ENCODE measurements at places on chromosomes 1 and 21.

GRCh38 chr1:226704169-226704937 lies 34.7 kb downstream of the ITPKB start:
- DNase-seq: no peak

DNA sequence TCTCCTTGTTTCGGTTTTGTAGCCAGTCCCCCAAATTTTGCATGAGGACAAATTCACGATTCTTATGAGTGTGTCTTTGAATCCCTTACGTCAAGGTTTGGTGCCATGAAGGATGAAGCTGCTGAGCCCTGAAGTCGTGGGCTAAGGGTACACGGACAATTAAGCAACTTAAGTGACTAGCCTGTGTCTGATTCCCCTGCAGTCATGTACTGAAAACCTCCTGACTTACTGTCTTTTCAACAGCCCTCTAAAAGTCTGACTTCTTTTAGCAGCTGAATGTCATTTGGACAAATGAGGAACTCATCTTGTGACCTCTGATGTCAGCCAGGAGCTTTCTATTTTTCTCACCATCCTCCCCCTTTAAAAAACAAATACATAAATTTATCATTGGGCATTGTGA lies 27.1 kb upstream of the C1orf105 start:
- DNase-seq: no peak

- DNase-seq: no peak
Measured at GRCh38 chr1:14136152-14136763, 436.3 kb downstream of the PRDM2 start.

GRCh38 chr1:173572201-173572873 lies 30.5 kb downstream of the SLC9C2 start:
- DNase-seq: no peak

- no peak for DNase-seq
Measured at GRCh38 chr1:210814382-210815123, 319.4 kb downstream of the KCNH1 start.

GRCh38 chr1:175388285-175388684 lies 195.7 kb upstream of the KIAA0040 start:
- no peak for DNase-seq

DNA sequence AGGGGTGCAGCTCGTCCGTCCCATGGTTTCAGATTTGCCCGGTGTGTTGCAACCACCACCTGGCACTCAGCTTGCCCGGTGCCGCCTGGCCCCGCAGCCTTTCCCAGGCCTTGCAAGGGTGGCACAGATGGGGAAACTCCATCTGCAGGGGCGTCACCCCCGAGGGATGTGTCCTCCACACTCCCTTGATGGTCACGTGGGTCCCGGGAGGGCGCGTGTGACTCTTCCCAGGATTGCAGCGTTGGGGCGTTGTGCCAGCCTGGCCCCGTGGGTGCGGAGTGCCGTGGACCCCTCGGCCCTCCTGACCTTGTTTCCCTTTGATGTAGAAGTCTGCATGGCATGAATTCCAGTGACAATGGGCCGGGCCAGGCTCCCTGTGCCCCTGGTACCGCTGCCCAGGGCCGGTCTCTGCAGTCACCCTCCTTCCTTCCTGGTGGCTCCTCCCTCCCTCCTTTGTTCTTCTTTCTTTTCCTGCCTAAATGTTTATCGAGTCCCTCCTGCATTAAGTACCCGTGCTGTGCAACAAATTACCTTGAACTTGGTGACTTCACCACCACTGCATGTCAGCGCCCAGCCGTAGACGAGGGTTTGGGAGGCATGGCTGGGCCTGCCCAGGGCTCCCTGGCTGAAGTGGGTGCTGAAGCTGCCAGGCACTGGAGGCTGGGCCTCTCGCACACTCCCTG lies 22.9 kb downstream of the RRP1 start:
- no peak for DNase-seq

DNA sequence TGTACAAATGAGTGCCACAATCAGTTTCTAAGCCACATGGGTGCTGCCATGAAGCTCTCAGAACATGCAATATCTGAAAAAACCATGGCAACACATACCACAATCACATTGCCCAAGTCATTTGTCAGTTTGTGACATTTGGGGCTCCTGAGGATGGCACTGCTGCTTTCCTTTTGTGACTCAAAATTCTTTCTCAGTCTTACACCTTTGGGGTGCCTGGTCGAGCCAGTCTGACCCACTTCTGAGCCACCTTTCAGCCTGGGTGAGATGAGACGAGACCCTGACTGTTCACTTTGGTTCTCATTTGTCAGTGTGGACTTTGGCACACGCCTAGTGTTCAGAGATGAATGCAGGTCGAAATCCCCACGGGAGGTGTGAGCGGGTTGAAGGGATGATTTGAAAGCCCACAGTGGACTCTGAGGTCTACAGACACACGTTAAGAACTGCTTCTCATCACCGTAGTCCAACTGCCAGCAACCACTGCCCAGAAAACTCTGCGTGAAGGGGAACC lies 8.0 kb downstream of the BATF3 start:
- DNase-seq: no peak

GRCh38 chr21:40668555-40669275 lies 178.2 kb downstream of the DSCAM start:
- no peak for DNase-seq

DNA sequence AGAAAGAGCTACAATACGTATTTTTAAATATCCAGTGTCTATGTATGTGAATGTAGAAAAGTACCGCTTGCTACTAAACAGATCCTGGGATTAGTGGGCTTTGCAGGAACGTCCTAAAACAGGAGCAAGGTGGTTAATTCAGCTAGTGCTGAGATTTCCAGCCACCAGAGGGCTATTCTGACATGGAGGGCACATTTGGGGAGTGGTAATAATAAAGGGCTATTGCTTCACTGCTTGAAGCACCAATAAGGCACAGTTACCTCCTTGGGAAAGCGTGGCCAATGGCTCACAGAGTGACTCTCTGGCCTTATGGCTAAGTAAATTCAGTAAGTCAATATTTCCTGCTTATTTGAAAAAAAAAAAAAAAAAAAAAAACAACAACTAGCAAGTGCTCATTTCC lies 152.4 kb downstream of the GABPA start:
- DNase-seq: no peak

- no peak for DNase-seq
Measured at GRCh38 chr1:30727824-30728223, 4.4 kb upstream of the MATN1 start.

DNA sequence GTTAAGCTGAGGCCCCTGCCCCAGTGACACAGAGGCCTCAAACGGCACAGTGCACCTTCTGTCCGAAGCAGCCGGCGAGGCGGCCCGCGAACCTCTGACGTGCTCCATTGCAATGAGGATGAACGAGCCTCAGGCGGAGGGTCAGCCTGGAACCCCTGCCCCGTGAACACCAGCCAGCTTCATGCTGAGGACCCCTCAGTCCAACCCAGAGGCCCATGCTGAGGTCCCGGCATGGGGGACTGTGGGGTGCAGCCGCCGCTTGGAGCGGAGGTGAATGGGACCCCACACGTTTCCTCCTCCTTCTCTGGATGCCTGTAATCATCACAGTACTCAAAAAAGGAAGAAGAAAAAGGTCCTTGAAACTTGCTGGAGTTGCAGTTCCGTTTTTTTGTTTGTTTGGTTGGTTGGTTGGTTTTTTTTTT lies 62.1 kb downstream of the PRKCZ start:
- DNase-seq: no peak

DNA sequence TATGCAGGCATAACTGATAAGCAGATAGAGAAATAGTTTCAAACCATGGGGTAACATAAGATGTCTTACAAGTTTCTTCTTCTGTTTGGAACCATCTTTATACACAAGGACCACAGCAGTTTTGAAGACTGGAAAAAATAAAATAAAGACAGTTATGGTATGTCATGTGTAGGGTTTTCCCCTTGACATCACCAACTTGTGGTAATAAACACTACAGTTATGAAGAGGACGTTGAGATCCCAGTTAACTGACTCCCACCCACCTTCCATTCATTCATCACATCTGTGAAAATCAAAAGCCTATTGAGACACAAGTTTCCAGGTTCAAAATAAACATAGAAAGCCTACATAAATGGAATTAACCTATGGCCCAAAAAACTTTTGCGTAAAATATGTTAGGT lies 92.5 kb upstream of the KRTAP19-8 start:
- no peak for DNase-seq

- DNase-seq: no peak
Measured at GRCh38 chr1:210233216-210233494, 559 bp downstream of the SERTAD4 start.

- DNase-seq: no peak
Measured at GRCh38 chr1:104402178-104402577, 652.5 kb downstream of the AMY1C start.

- no peak for DNase-seq
Measured at GRCh38 chr1:56436296-56436695, 143.1 kb downstream of the PLPP3 start.

- no peak for DNase-seq
Measured at GRCh38 chr1:186482661-186483255, 21.8 kb upstream of the PDC start.

- DNase-seq: no peak
Measured at GRCh38 chr21:27571706-27572105, 604.8 kb upstream of the ADAMTS5 start.

DNA sequence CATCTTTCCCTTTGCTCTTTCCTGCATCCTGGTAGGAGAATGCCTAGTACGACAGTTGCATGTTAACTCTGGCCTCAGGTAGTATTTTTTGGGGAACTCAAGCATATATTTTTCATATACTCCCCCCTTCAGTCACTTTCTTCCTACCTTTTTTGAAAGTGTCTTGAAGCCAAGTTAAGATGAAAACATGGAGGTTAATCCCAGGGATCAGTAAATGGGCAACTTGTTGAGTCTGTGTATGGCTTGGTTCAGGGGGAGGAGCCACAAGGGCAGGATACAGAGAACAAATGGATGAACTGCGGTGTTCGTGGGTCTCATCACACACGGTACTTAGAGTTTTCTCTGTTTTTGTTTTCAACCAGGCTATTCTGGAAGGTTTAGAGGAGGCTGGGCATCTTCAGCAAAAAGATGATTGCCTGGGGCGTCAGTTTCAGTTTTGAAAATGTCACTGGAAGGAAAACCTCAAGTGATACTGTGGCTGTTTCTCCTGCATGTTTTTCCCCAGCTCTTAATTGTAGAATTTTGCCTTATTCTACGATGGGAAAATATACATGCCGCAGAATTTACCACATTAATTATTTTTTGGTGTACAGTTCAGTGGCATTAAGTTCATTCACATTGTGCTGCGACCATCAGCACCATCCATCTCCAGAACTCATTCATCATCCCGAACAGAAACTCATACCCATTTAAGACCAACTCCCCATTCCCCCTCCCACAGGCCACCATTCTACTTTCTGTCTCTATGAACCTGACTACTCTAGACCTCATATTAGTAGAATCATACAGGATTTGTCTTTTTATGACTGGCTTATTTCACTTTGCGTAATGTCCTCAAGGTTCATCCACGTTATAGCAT lies 71.5 kb downstream of the MAP10 start:
- DNase-seq: no peak

DNA sequence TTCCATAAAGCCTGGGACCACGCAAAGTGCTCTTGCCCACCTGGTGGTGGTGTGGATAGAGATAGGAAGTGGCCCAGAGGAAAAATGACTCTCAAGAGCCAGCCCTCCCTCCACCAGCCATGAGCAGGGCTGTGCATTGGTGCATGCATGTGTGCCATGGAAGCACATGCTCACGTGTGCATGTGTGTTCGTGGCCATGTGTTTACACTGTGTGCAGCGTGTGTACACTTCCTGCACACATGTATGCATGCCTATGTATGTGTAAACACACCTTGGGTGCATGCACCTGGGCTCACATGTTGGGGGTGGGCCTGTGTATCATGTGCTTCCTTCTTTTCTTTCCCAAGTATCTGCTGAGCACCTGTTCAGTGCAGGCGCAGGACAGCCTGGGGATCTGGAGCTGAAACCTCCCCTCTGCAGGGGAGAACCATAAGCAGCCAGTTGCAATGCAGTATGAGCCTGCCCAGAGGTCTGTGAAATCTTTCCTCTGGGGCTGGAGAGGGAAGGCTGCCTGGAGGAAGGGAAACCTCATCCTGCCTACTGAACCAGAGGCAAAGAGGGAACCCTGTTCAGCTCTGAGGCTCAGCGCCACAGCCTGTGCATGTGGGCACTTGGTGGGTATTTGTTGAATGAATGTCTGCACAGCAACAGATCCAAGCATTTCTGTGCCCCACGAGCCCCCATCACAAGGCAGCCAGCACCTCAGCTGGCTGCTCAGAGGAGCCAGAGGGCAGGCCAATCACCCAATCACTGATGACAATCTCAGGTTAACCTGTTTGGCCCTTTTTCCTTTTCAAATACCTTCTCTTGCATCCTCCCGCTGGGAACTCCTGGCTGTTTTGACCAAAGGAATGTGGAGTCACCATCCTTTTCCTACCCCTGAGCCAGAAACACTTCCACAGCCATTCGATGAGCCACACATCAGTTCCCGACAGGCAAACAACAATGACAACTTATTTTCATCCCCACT lies 327.0 kb downstream of the NPHP4 start:
- DNase-seq: no peak

- DNase-seq: no peak
Measured at GRCh38 chr1:164726235-164726634, 167.3 kb downstream of the PBX1 start.

GRCh38 chr1:150578272-150579109 lies 919 bp downstream of the MCL1 start:
- no peak for DNase-seq

- DNase-seq: no peak
Measured at GRCh38 chr1:33397994-33398393, 32.9 kb downstream of the PHC2 start.

- no peak for DNase-seq
Measured at GRCh38 chr1:66397192-66397591, 136.8 kb upstream of the SGIP1 start.

DNA sequence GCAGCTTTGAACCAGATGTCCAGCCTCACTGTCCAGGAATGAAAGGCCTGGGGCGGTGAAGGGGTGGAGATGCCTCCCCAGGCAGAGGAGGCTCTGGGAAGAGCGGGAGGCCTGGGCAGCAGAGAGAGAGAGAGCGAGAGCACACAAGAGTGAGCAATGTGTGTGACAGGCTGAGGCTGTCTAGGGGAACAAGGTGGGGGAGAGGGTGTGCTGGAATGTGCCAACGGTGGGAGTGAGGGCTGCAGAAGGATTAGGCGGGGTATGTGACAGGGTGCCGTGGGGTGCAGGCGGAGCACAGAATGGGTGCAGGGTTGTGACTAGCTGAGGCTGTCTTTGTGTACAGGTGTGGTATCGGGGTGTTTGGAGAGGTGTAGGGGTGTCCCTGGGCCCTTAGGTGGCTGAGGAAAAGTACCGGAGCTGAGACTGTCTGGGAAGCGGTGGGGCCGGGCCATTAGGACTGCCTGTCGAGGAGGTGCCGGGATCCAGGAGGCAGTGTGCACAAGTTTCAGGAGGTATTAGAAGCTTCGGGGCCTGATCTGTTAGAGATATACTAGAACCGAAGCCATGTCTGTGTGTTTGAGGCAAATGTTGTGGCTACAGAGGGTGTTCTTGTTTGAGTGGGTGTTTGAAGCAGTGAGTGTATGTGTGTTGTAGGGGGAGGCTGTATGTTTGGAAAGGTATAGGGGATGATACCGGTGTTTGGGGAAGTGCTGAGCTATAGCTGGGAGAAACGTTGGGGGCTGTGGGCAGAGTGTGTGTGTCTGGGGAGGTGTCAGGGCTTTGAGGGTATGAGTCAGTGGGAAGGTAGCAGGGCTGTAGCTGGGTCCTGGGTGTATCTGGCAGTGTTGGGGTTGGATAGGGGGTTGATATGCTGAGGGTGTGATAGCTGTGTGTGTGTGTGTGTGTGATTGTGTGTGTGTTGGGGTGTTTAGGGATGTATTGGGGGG lies 9.1 kb downstream of the AHDC1 start:
- no peak for DNase-seq
